GM04504 (cell line): ENCODE measurements at places on chromosomes 12 and 14.

DNA sequence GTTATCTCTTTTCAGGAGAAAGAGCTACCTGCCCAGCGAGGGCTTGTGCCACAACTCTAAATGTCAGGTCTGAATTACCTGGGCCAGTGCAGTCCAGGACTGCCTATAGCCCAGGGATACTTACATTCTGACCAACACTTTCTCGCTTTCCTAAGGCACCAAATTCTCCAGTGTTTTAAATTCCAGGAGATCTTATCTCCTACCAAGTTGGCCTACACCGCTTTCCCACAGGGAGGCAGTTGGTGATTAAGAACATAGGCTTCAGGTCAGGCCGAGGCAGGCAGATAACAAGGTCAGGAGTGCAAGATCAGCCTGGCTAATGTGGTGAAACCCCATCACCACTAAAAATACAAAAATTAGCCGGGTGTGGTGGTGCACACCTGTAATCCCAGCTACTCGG, 41.1 kb downstream of the RPS29 start:
- no peak for DNase-seq

DNA sequence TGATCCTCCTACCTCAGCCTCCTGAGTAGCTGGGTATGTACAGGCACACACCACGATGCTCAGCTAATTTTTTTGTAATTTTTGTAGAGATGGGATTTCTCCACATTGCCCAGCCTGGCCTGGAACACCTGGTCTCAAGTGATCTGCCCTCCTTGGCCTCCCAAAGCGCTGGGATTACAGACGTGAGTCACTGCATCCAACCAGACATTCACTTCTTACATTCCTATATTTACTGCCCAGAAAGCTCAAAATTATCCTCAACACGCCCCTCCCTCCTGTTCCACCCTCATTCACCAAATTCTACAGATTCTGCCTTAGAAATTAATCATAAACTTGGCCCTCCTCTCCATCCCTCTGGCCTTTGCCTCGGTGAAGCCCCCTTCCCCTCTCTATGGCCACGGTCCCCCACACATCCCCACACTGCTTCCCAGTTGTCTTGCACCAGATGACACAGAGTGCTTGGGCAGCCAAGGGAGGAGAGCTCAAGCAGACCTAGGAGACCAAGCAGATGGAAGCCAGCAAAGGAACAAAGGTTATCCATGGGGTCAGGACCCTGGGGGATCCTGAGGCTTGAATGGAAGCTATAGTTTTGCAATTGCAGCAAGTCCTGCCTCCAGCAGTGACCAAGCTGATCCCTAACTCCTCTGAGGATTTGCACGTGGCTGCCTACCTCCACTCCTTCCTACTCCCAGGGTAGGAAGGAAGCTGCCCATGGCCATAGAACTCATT, 213.2 kb upstream of the FOXN3 start:
- no peak for DNase-seq

GRCh38 chr12:45431126-45431525, 215.2 kb downstream of the ANO6 start:
- no peak for DNase-seq

GRCh38 chr14:39467889-39468524, 35.8 kb upstream of the FBXO33 start:
- no peak for DNase-seq
